Upper lobe of right lung (tissue), 1 donor: ENCODE measurements at places on chromosomes 4 and X. TPM values are rescaled to one million over a fixed set of nuclear protein-coding genes. Genes with fewer than 3 reads are reported as not detected.

Gene GLOD5
- total RNA-seq: 2.6 TPM

Gene OPHN1
- total RNA-seq: 9.8 TPM

Gene NR0B1
- not detected for total RNA-seq

Gene S100P
- 3.6 TPM for total RNA-seq

Gene LAP3
- 97.6 TPM for total RNA-seq

Gene RHOXF1
- 0.72 TPM for total RNA-seq

Gene KCTD8
- 0.67 TPM for total RNA-seq

Gene CCSER1
- 7.4 TPM for total RNA-seq

Gene SPANXB1
- not detected for total RNA-seq

Gene EVC
- 27.6 TPM for total RNA-seq

Gene CPXCR1
- not detected for total RNA-seq

Gene XAGE1A
- 0.75 TPM for total RNA-seq

Gene DDIT4L
- 0.98 TPM for total RNA-seq
